ENCODE measurements at places on chromosomes 11 and 22.

DNA sequence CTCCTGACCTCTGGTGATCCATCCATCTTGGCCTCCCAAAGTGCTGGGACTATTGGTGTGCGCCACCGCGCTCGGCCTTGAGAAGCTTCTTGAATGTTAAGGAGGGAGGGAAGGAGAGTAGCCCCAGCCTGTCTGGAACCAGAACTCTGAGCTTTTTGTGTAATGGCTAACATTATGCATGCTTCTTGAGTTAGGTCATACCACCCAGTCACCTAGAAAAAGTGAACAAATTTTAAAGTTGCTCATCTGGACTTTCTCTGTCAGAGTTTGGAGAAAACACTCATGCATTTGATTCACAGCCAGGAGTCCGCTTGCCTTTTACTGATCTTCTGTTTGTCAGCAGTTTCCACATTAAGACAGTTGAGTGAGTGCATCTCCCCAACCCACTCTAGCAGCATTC, 82.1 kb downstream of the PPP6R3 start:
- DNase-seq: no peak

GRCh38 chr11:103202048-103202651, 92.9 kb downstream of the DYNC2H1 start:
- peak; percentile 63 for DNase-seq

DNA sequence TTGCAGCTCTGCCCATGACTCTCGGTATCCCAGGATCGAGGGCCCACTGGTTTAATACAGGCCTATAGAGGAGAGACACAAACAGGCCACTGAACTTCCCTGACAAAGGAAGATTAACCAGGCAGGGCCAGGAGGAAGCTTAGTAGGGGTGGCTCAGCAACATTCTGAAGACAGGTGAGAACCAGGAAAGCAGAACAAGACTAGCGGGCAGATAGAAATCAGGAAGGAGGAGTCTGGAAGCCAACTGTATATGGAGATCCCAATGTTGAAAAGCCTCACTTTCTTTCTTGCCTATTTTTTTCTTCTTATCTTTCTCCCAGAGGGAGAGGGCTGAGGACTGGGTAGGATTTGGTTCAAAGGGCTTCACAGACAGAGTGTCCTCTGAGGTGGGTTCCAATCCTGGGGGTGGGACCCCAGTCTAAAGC, 5.4 kb downstream of the PI4KA start:
- no peak for DNase-seq

GRCh38 chr11:64879244-64879900, 951 bp upstream of the EHD1 start:
- DNase-seq: no peak

DNA sequence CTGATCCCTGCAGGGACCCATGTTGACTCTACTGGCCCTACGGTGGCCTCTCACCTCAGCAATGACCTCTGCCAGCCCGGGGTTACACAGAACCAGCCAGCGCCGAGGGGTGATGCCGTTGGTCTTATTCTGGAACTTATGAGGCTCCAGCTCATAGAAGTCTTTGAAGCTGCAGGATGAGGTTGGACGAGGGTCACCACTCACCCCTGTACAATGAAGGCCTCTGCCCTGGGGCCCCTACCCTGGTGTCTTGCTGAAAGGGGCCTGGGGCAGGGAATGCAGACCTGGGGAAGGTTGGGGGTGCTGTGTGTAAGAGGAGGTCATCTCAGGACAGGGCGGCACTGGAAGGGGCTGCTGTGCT, 6.8 kb downstream of the PYGM start:
- DNase-seq: no peak

GRCh38 chr11:115545581-115546210, 41.5 kb upstream of the CADM1 start:
- DNase-seq: no peak

DNA sequence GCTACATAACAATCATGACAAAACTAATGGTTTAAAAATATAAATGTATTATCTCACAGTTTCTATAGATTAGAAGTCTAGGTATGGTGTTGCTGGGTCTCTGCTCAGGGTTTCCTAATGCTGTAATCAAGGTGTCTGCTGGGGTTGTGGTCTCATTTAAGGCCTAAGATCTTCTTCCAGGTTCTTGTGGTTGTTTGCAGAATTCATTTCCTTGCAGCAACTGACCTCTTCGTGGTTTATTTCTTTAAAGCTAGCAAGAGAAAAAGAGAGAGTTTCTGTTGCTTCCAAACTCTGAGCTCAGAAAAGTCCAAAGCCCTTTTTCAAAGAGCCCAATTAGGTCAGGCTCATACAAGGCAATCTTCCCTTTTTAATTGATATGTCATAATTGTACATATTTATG, 452.7 kb upstream of the CCDC179 start:
- DNase-seq: no peak

Data from hematopoietic multipotent progenitor cell treated with erythropoietin and hydrocortisone succinate and interleukin-3 and kit ligand, for 4 days (in vitro differentiated cells).